ENCODE measurements at places on chromosomes 5 and 9. TPM values are rescaled to one million over a fixed set of nuclear protein-coding genes. Genes with fewer than 3 reads are reported as not detected.

The F2R gene
- total RNA-seq, result 2.8 TPM

The EIF4E1B gene
- not detected for total RNA-seq

The NAIP gene
- total RNA-seq, result 1.1 TPM

The DMGDH gene
- not detected for total RNA-seq

The SLC36A2 gene
- not detected for total RNA-seq

The CYLC2 gene
- total RNA-seq, result not detected

The PCDHGA7 gene
- not detected for total RNA-seq

The HAVCR1 gene
- 0.22 TPM for total RNA-seq

DNA sequence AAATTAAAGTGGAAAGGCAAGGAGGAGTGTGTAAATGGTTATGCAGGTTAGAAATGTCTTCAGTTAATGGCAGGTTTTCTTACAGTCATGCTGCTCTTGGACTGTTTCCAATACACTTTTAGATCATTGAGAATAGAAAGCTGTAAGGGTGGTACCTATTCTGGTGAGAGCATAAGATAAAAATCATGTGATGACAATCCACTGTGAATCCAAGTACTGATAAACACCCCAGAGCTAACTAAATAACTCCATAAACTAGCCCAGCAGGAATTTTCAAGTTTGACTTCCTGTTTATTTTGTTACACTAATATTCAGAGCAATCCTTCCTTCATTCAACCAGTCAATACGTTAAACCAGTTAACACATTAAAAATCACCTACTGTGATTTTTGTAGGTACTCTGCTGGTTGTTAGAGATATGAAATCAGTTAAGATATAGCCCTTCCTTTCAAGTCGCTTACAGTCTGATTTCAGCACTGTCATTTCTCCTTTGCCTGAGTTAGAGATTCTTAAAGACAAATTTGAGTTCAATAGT is 22.6 kb downstream of the VCAN start:
- no peak for DNase-seq

DNA sequence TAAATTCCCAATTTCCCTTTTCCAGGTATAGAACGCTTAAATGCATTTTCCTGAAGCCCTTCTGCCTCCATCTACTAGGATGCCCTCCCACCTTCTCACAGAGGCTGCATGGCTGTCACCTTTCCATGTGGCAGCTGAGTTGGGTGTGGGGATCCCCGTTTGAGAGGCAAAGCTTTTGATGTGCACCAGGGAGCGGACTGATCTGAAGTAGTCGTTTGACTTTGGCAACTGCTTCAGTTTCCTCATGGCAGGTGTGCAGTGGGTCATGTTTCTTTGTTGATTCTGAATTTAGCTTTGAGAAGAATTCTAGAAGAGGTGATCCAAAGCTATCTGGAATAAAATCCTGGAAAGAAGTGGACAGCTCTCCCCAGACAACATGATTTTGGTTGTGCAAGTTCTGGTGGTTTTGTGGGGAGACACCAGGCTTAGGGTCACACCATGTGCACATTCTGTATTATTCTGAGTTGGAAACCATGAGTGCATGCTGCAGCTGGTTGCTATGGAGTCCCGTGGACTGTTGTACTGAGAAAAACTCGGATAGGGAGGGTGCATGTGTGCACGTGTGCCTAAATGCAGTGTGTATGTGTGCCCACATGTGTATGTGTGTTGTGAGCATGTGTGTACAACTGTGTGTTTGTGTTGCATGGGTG is 63.5 kb downstream of the GADD45G start:
- DNase-seq, result no peak

GRCh38 chr9:15696979-15697378 is 144.1 kb downstream of the CCDC171 start:
- DNase-seq, result no peak

DNA sequence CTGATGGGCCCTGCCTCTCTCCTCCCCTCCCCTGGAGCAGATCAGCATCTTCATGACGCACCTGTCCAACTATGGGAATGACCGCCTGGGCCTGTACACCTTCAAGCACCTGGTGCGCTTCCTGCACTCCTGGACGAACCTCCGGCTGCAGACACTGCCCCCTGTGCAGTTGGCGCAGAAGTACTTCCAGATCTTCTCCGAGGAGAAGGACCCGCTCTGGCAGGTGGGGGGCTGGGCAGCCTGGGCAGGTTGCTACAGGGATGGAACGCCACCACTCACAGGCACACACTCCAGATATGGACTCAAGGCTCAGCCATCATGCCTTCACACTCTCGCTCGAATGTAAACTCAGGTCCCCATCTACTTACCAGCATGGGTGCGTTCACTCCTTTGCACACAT is 32.1 kb downstream of the NDST1 start:
- no peak for DNase-seq

GRCh38 chr5:159018855-159019254 is 80.9 kb downstream of the EBF1 start:
- no peak for DNase-seq

DNA sequence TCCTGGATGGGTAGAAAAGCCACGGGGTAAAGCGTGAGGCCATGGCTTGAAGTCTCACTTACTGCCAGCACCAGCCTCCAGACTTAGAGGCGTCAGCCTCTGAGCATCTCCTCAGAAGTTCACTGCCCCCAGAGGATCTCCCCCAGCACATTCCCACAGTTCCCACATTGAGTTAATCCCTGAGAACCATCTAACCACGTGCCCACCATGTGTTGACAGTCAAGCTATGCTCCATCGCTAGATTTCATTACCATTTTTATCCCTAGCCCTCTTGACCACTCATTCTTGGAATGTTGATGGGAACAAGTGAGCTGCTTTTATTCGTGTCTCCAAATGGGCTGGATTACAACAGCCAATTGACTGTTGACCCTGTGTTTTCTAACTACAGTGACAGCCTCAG is 283.3 kb upstream of the IRX1 start:
- DNase-seq, result no peak

DNA sequence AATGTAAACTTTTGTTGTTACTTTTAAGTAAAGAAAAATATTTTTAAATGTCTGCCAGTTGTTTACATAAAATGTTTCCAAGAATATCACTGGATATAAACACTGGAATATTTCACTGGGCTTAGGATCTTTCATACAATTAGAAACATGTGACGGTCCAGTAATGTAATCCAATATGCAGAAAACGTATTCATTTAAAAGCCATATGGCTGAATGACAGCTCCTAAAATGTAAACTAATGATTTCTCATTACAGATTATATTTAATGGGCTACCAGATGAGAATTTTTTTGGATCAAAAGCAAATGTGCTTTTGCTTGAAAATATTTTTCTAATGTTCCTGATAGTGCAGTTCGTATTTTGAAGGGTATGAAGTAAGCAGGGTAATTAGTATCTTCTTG is 124.3 kb downstream of the TTC39B start:
- no peak for DNase-seq

DNA sequence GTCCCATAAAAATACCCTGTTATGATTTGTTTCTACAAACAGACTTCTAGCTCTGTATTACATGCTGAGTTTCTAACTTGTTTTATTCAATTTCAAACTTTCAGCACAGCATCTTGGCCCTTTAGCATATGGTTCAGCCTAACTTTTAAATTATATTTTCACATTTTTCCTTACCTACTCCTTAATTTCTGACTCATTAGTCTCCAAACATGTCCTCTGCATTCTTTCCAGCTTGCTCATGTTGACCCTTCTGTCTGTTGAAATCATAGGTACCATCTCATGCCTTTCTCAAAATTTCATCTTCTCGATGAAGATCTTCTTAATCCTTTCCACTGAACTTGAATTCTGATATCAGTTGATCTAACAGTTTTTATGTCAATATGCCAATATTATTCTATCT is 200.9 kb upstream of the RIOK2 start:
- no peak for DNase-seq

DNA sequence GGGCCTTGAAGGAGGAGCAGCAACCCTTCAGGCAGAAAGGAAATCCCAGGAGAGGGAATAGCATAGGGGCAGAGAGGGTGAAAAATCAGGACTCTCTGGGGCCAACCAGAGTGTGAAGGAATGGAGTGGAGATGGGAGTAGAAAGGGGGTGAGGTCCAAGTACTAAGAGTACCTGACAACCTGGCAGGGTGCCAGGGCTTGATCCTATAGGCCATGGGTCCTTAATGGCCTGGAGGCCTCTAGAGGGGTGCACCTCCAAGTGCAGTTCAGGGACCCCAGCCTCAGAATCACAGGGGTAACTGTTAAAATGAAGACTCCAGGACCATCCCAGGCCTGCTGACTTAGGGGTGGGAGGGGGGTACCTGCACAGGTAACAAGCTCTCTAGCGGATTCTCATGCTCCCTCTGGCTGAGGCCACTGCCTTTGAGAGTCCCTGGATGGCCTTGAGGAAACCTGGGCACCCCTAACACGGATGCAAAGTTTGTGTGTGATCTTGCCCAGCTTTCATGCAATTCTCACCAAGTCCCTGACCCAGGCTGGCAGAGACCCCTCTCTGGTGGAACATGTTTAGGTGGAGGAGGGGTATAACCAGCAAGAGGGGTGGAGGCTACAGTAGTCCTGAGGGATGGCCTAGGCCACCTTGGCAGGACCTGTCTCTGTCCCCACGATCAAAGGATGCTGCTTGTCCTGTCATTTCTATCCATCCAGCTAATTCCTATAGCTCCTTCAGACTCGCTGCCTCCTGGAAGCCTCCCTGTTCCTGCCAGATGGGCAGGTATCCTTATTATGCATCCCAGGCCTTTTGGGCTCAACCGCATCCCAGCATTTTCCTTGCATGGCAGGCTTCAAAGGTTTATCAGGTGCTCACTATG is 17.6 kb upstream of the CSF1R start:
- DNase-seq, result no peak

DNA sequence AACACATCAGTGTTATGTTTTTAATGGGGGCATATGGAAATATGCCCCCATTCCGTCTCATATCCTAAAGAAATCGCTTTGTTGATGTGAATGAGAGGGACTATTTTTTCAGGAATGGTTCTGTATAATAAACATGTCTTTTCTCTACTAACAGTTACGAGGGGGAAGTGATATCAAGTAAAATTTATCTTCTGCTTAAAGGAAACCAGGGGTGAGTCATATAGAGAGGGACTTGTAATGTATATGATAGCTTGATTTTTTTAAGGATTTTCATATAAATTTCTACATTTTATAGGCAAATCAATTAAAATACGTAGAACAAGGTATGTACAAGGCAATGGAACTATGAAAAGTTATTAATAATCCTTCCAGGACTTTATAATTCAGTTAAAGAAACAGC is 207.1 kb downstream of the SEMA5A start:
- no peak for DNase-seq

- DNase-seq, result no peak
Observed at GRCh38 chr5:73998489-73998888, 372.5 kb downstream of the ARHGEF28 start.

GRCh38 chr5:8517456-8517855 is 648.5 kb downstream of the MTRR start:
- DNase-seq, result no peak

GRCh38 chr5:32115985-32116384 is 58.1 kb downstream of the GOLPH3 start:
- no peak for DNase-seq

DNA sequence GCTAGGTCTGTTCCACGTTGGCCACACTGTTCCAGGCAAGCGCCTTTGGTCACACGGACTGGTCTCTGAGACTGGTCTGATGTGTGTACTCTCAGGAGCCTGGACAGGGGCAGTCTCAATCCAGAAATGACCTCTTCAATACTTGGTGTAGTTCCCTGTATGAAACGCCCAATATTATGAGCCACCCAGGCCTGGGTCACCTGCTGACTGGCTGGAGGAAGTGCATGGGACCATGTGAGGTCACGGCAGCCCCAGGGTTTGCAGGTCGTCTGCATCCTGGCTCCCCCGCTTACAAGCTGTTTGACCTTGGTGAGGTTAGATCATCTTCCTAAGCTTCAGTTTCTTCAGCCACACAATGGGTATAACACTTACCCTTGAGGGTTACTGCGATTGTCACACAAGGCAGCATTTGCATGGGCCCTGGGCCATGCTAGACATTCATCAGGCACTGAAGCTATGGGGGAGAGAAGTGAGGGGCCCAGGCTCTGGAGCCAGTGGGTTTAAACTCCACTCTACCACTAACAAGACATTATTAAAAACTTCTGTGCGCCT is 5.2 kb upstream of the GRHPR start:
- no peak for DNase-seq

DNA sequence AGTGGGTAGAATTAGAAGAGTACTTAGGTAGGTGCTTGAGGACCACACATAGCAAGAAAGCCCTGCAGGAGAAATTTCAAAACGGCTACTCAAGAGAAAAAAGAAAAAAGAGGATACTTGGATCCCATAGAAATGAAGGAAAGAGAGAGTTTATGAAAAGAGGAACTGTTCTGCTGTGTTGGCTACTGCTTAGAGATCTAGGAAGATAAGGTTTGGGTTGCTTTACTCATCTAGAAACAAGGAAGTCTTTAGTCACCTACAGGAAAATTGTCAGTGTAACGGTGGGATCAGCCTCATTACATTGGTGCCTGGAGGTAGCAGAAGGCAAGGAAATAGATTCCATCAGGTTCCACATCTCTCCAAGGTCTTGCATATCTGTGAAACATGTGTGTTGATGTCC is 14.8 kb upstream of the C5orf46 start:
- no peak for DNase-seq

- DNase-seq, result no peak
Observed at GRCh38 chr5:83149671-83150070, 72.3 kb downstream of the XRCC4 start.

DNA sequence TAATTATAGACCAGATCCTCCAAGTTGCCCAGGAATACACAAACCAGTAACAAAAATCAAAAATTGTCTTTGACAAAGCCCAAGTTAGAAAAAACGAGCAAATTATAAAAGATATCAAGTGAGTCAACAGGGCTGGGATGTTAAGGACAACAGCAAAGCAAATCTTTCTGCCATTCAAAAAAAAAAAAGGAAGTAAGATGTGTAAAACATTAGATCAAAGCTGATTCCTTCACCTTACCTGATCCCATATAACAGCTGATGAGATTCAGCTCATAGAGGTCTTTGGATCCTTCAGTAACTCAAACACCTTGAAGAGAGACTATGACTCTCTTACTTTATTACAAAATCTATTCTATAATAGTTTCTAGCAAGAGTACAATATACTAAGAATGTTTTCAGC is 100.9 kb downstream of the STRBP start:
- no peak for DNase-seq

- no peak for DNase-seq
Observed at GRCh38 chr5:146832985-146833732, 45.4 kb downstream of the PPP2R2B start.

DNA sequence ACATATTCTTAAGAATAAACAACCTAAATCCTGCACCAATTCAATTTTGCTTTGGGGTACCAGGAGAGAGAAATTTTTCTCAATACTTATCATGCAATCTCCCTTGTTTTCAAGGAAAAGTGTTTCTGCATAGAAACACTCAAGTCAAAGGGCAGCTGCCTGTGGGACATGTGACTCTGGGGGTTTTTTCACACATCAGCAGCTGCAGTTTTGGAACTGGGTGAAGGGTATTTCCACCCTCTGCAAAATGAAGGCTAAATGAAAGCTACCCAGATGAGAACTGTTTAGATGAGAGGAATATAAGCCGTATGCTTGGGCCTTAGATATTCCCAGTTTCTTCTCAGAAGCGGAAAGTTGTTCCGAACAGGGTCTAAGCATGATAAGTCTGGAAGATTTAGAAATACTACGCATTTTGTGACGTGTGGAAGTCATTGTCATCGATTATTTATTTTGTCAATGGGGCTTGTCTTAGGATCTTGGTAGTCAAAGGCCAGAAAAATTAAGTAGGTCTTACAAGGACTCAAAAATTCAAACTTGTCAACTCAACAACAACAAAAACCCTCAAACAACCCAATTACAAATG is 64.3 kb upstream of the BOD1 start:
- no peak for DNase-seq

Measured in activated naive CD8-positive, alpha-beta T cell treated with anti-CD3 and anti-CD28 coated beads for 36 hours (primary cell).